Pulmonary artery endothelial cell (primary cell): ENCODE measurements at places on chromosomes 16 and 17. TPM values are rescaled to one million over a fixed set of nuclear protein-coding genes. Genes with fewer than 3 reads are reported as not detected.

The CDK3 gene
- 1.1 and 1.2 TPM in 2 replicates for total RNA-seq

The POLG2 gene
- 6.3 and 11.4 TPM in 2 replicates for total RNA-seq

The SNN gene
- 16.9 and 30.1 TPM in 2 replicates for total RNA-seq

The MEOX1 gene
- total RNA-seq: not detected in 2 replicates

The FOXF1 gene
- total RNA-seq: 0.07 and 0.11 TPM in 2 replicates

The LRRC46 gene
- total RNA-seq: not detected in 2 replicates

The SPIRE2 gene
- total RNA-seq: 0.20 and 1.2 TPM in 2 replicates

The TBC1D3B gene
- total RNA-seq: 0.60 and 0.86 TPM in 2 replicates

GRCh38 chr16:30348113-30348512 lies 7.0 kb downstream of the CD2BP2 start:
- DNase-seq: no peak

DNA sequence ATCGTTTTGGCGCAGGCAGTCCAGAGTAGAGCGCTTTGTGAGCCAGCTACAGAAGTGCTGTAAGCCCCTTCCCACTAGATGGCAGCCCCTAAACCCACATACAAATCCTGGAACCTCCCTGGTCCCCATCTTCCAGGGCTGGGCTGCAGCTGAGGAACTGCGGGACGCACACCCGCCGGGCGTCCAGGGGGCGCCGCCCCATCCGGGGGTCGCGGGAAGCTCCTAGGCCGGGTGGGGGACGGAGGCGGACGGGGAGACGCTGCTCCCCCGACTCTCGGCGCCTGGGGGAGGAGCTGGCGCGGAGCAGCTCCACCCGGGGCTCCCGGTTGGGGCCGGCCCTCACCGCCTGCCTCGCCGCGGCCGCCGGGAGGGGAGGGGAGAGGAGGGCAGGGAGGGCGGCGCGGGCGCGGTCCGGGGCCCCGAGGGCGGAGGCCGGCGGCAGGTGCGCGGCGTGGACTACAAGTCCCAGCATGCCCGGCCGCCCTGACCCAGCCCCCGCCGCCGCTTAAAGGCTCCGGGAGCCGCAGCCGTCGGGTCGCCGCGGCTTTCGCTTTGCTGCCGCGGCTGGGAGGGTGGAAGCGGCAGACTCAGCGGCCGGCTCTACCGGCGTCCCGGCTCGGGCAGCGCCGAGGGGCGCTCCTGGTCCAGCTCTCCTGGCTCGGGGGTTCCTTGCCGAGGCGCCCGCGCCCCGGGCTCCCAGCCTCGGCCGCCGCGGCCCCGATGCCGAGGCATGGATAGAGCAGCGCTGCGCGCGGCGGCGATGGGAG lies at the start of gene KSR1:
Gene KSR1, plus strand, starts transcription at position 535 of the 767 bp plus-strand sequence. Its CDS starts 196 bp downstream, at position 731.
- DNase-seq: peak; percentile 35

DNA sequence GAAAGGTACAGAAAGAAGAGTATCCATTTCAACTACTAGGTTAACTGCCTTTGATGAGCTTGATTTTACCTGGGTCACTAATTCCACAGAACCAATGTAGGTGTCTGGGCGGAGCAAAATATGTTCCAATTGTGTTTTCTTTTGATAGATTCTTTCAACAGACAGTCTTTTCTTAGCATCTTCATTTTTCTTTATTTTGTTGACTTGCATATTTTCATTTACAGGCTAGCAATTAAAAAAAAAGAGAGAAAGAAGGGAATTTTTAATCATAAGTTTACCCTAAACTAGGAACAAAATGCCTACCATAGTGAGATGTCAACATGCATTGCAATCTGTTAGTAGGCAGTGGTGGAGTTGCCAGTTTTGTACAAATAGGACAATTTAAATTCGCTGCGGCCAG lies 1.0 kb downstream of the TOP2A start:
- DNase-seq: no peak

- DNase-seq: no peak
These were observed 22.9 kb upstream of the ZNF652 start for GRCh38 chr17:49384951-49385350.

DNA sequence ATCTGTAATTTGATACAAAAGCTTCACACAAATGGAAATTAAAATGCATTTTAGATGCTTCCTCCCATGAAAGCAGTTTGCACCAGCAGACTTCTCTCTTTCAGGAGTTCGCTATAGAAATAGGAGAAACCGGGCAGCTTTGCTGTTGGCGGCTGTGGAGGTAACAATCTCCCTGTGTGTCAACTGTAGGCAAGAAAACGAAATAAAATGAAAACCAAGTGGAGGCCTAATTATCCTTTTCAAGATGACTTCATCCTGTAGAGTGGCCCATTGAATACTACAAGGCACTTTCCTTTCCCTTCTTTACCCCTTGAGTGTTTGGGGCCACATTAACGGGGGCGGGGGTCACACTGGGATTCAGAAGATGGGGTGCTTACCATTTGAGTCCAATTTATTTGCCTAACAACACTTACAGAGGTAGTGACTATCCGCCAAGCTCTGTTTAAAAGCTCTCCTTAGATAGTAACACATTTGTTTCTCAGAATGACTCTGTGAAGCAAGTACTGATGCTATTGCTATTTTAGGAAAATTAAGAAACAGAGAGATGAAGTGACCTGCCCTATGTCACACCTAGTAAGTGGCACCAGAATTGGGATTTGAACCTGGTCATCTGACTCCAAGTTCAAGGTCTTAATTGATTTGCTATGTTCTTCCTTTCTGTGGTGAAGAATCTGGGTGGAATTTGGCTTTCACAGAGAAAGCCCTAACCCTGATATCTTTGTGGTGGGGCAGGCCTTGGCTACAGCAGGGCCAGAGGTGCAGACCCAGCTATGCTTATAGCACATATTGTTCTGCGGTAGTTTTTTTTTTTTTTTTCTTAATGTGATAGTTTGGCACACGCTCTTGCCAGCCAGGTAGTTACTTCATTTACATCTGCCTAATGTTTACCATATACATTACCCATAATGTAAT lies 125.5 kb upstream of the MPHOSPH6 start:
- no peak for DNase-seq

DNA sequence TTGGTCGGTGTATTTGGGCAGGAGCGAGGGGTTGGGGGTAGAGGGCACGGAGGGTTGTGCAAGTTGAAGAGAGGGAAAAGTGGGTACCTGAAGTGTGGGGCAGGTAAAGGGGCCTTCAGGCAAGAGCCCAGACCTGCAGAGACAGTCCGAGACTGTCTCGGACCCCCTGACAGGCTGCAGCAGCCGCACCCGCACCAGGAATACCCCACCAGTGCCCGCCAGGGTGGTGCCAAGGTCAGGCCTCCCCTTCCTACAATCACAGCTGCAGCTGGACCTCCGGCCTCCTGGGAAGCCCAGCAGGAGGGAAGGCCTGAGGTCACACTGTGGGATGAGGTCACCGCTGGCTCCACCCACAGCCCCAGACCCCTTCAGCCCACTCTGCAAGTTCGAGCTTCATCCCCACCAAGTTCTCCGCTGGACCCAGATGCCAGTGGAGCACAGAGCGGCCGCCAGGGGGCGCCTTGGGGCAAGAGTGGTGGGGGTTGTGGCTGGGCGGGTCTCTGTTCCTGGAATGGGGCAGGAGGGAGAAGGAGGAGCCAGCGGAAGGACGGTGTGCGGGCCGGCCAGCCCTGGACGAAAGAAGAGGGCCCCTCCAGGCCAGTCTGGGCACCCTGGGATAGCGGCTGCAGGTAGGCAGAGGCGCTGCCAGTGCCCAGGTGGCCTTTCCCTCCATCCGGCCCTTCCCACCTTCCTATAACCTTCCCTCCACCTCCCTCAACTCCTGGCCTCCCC lies at the start of gene HSD3B7:
Gene HSD3B7, plus strand, starts transcription at position 539 of the 732 bp plus-strand sequence. CDS start 452 bp downstream, outside the sequence.
- peak; percentile 22 for DNase-seq

GRCh38 chr16:4831616-4832015 lies 15.5 kb downstream of the GLYR1 start:
- DNase-seq: no peak

DNA sequence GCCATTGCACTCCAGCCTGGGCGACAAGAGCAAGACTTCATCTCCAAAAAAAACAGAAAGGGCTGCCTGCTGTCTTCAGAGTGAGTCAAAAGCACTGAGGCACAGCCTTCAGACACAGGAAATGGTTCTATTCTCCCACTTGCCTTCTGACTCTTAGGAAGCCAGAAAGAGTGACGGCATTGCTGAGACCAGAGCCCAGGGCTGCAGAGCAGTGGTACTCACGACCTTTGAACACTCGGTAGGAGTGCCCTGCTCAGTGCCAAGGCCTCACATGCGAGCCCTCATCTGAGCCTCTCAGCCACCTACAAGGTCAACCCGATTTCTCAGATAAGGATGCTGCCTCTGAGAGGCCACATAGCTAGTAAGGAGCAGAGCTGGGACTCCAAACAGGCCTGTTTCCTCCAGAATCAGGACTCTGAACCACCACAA lies 3.5 kb upstream of the ITGAE start:
- no peak for DNase-seq

GRCh38 chr17:60039114-60039846 lies 39.4 kb downstream of the HEATR6 start:
- DNase-seq: no peak

DNA sequence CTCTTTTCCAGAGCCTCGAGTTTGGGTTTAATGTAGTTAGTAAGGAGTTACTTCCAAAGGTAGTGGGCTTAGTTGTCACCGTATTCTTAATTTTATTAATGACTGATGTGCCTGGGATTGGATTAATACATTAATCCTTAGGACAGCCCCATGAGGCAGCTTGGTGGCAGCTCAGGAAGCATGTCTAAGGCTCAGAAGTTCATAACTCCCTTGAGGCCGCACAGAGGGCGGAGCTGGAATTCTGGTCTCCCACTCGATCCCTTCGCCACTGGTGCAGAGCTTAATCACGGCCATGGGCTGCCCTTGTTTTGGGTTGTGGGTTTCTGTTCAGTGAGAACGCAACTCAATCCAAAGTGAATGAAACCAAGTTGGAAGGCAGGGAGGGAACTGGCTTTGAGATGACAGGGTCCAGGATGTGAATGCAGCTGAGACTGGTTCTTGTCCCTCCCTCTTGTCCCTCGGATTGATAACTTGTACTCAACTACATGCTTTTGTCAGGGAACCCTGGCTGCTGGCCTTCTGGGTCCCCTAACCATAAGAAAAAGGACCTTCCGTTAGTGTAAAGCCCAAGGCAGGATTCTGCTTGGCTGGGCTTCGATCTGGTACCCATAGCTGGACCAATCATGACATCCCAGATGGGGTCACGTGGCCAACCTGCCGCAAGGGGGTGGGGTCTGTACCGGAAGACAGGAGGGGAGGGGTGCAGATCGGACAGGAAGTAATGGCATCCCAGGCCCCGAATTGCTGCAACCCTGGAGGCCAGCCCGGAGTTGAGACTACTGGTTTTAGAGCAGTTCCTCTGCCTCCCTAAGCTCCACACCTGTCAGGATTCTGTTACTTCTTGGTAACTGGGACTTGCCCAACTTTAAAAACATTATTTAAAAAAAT lies 45.4 kb downstream of the SNX20 start:
- no peak for DNase-seq

DNA sequence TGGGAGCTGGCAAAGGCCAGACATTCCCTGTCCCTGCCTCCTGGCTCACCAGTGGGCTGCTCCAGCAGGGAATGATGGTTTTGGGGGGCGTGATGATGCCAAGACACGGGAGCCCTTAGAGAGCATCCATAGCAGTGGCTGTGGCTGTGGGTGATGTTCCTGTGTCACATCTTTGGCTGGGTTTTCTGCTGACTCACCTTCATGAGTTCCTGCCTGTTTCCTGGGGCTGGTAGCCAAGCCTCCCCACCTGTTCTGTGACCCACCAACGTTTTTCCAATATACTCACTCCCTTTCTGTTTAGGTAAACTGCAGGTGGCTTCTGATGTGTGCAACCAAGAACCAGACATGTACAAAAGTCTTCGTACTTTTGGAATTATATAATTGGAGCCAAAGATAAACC lies 16.5 kb upstream of the NF1 start:
- no peak for DNase-seq

DNA sequence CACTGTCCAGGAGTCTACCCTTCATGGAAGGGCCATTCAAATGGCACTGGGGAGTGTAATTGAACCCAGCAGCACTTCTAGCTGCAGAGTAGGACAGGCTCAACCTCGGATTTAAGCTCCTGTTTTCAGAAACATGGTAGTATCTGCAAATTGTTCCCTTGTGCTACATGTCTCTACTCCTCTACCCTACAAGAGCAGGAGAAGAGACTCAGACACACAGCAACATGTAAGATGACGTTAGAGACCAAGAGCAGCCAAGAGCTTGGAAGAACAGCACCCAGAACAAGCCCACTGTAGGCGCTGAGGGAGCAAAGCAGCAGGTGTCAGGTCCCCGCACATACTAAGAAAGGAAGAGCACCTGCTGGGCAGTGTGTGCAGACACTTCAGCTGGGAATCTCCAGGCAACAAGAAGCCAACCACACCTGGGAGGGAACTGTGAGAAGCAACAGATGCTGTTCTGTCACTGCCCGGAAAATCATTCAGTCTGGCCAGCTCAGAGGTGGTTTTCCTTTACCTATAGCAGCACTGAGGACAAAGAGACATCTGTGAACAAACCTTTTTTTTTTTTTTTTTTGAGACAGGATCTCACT lies 35.6 kb upstream of the MNT start:
- no peak for DNase-seq

GRCh38 chr17:28858801-28859355 lies 4.1 kb downstream of the ERAL1 start:
- DNase-seq: no peak

GRCh38 chr17:49447628-49448302 lies 33.1 kb upstream of the PHB1 start:
- no peak for DNase-seq

DNA sequence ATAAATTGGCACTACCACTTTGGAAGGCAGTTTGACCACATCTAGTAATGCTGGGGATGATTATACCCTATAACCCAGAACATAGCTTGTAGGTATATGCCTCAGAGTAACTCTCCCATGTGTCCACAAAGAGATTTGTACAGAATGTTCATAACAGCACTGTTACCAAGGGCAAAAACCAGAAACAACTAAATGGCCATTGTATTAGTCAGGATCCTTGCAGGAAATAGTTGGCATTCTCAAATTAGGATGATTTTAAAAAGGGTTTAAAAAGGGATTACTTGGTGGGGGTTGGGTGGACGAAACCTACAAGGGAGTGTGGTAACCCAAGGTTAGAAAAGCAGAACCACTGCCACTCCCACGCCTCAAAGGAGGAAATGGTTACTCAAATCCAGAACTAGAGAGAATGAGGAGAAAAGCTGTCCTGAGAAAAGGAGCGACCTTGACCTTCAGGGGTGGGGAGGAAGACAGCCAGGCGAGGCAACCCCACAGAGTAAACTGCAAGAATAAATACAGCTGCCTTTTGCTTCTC lies 2.1 kb downstream of the CPPED1 start:
- peak; percentile 89 for DNase-seq

- no peak for DNase-seq
These were observed 407 bp downstream of the MCRIP1 start for GRCh38 chr17:81832608-81833159.
